ENCODE measurements at places on chromosomes 7 and 10.

DNA sequence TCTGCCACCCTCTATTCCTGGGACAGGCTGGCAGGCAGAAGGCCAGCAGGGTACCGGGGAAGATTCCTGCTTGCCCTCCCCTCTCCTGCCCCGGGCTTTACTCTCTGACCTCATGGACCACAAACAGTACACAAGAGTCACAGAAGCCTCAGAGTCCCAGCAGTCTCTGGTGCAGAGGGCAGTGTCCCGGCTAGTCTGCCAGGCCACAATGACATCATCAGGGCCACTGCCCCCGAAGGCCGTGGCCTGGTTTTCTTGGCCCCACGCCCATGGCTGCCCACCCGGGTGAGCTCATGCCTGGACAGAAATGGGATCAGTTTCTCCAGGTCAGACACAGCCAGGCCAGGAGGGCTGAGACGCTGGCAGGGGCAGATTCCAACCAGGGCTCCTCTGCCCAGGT is 91.9 kb downstream of the MYL10 start:
- DNase-seq: no peak

DNA sequence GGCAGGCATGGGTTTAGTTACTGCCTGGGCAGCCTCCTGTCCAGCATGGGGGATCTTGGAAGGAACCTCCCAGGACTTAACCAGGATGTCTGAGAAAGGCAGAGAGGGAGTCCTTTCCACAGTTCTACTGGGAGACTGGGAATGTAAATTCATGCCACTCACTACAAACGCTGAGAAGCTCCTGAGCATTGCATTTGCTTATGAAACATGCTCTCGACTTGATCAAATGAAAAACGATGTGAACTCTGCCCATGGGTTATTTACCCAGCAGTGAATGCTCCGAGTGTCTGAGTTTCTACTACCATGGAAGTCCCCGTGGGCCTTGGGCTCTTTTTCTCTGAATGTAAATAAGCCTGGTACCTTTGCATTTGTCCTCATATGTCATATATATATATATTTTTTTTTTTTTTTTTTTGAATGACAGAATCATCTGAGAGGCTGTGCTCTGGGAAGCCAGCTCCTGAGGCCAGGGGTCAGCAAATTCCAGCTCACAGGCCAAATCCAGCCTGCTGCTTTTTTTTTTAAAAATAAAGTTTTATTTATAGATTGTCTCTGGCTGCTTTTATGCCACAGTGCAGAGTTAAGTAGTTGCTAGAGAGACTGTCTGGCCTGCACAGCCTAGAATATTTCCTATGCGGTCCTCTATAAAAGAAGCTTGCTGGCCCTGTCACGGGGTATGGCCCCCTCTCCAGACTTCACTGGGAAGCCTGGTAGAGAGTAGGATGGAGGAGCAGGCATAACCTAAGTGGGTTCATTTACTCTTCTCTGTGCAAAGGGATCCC is 21.4 kb upstream of the RAPGEF5 start:
- DNase-seq: no peak

GRCh38 chr10:6532321-6532720 is 47.8 kb downstream of the PRKCQ start:
- DNase-seq: no peak

- DNase-seq: no peak
Observed at GRCh38 chr7:23220690-23221305, 25.8 kb upstream of the GPNMB start.

DNA sequence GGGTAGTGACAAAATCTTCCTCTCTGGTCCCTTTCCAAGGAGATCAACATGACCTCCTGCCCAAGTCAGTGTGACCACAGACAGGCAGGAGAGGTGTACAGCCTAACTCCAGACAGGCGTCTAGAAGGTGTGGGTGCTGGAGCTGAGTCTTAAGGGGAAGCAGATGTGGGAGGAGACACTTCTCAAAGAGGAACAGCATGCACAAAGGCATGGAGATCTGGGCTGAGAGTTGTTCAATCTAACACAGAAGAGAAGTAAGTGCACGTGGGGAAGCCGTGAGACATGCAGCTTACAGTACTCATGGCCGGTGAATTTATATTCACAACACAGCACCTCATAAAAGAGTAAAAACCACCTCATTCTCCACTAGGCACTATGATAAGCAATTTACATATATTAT is 23.8 kb upstream of the GSDME start:
- DNase-seq: no peak

GRCh38 chr7:84125654-84126053 is 68.9 kb downstream of the SEMA3A start:
- no peak for DNase-seq

DNA sequence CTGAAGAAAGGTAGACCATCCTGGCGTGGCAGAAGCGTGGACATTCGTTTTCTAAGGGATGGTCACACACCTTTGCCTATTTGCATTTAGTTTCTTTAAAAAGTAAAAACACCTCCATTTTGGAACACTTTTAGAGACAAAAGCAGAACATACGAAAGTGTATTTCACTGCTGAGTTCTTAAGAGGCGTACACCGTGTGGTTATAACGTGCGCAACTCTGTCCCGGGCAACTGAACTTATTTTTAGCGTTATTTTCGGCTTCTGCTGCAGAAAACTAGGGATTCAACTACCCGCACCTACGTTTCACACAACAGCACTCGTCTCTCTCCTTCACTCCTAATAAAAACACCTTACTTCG is 557 bp upstream of the LSM8 start:
- DNase-seq: no peak

DNA sequence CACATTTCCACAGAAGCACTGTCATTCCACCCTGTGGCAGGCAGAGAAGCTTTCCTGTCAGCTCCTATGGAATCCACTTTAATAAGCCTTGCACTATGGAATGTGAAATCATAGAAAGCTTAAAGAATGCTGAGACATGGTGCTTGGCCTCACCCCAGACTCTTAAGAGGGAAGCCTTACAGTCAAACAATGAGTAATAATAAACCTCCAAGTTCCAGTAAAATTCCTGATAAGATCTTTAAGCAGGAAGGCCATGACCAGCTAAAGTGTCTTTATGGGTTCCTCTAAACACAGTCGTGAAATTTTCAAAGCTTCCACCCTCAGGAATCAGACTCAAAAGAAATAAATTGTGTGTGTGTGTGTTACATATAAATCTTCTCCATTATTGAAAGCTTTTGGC is 11.9 kb upstream of the TEX36 start:
- no peak for DNase-seq

- no peak for DNase-seq
Observed at GRCh38 chr10:62885684-62886461, 69.7 kb upstream of the EGR2 start.

GRCh38 chr10:23459308-23459939 is 20.5 kb downstream of the OTUD1 start:
- no peak for DNase-seq

- no peak for DNase-seq
Observed at GRCh38 chr10:117757086-117757720, 214.7 kb downstream of the EMX2 start.

- no peak for DNase-seq
Observed at GRCh38 chr10:124078714-124079113, 14.7 kb downstream of the CHST15 start.

- no peak for DNase-seq
Observed at GRCh38 chr7:108584211-108584610, 14.5 kb downstream of the DNAJB9 start.

GRCh38 chr7:130421684-130422083 is 19.1 kb downstream of the CEP41 start:
- DNase-seq: no peak

DNA sequence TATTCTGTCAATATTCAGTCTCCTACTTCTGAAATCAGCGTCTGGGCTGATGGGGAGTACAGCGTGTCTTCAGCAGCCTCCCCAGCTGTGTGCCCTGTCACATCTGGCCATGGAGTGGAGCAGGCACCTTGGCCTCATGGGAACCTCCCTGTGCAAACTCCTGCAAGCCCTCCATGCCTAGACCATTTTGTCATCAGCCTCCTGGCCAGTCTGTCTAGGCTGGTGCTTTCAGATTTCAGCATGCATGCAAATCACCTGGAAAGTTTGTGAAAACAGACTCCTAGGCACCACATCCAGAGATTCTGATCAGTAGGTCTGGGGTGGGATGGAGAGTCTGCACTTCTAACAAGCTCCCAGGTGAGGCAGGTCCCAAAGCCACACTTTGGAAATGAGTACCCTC is 26.2 kb upstream of the CCSER2 start:
- no peak for DNase-seq

DNA sequence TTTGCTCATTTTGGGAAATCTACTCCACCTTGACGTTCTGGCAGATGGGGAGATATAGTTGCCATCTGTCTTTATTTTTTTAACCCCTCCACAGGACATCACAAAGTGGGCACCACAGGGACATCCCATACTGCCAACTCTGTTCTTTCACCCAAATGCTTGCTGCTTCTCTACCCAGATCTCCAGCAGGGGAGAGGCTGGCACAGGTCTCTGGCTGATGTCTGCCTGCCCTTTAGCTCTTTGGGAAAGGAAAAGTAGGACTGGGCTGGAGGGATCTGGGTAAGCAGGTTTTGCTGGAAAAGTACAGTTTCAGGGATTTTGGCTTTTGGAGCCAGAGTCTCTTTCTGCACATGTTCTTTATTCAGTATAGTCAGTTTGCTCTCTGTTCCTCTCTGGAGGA is 156.7 kb downstream of the ANLN start:
- no peak for DNase-seq

DNA sequence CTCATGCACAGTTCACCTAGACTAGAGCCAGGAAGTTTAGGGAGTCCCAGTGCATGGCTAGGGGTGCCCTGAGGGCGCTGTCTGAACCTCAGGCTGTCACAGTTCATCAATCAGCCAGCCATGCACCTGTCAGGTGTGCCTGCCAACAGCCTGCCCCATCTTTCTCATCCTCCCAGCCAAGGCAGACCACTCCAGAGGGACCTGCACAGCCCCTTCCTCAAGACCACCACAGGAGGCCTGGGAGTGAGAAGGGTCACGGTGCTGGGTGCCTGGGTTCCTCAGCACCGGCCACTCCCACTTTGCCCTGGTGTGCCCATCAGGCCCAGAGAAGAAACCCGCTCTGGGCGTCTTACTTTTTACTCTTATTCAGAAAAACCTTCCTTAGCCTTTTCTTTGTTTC is 8.4 kb downstream of the ATP6V1F start:
- no peak for DNase-seq

DNA sequence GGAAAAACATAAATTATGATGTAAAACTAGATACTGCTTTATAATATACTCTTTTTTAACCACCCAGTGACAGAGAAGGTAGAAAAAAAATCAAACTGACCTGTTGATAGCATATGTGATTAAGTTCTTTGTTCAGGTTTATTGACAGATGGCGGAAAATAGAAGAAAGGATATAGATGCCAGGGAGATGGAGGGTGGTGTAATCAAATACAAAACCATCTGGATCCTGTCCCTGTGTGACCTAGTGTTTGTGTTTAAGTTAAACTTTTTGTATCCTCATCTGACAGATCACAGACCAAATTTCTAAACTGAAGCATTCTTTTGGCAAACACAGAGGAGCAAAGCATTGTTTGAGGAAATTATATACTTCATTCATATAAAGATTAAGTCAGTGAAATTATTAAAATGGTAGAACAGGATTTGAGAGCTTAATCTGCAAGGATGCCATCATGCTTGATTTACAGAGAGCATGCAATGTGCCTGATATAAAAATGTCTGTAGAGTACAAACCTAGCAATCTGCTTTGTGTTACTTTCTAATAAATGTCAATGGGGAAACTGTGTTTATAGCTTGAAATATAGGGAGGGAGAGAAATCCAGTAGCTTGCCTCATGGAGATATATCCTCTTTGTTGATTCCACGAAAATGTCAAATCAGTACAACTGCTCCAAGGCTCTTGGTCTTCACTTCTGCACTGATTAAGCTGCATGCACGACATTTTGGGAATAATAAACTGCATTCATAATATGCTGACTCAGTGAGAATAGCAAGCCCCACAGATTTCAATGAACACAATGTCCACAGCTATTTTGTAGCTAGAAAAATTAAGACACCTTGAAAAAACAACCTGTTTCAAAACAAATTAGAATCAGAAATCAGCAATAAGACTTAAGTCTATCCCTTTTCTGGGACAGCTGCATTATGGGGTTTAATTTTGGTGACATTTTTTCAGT is 39.0 kb downstream of the SEM1 start:
- no peak for DNase-seq

GRCh38 chr10:48514916-48515315 is 90.0 kb downstream of the ARHGAP22 start:
- no peak for DNase-seq

GRCh38 chr10:124156524-124157260 is 63.3 kb upstream of the CHST15 start:
- DNase-seq: no peak

DNA sequence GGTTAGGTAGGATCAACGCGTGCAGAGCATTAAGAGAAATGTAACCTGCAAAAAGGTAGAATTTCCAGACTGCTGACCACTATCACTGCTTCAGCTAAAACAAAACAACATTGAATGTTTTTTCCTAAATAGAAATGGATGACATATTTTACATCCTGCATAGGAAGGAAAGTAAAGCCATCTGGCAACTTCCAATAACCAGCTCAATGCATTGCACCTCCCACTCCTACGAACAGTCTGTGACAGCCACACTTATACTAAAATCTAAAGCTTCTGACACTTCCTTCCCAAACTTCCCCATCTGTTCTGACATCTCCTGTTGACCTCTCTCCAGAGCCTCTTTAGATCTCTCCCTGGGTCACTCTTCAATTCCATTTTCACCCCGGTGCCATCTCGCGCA is 47.1 kb downstream of the NRCAM start:
- no peak for DNase-seq

GRCh38 chr10:49404321-49404878 is 8.5 kb upstream of the DRGX start:
- DNase-seq: no peak

GRCh38 chr7:93843260-93843659 is 47.3 kb downstream of the TFPI2 start:
- DNase-seq: no peak

DNA sequence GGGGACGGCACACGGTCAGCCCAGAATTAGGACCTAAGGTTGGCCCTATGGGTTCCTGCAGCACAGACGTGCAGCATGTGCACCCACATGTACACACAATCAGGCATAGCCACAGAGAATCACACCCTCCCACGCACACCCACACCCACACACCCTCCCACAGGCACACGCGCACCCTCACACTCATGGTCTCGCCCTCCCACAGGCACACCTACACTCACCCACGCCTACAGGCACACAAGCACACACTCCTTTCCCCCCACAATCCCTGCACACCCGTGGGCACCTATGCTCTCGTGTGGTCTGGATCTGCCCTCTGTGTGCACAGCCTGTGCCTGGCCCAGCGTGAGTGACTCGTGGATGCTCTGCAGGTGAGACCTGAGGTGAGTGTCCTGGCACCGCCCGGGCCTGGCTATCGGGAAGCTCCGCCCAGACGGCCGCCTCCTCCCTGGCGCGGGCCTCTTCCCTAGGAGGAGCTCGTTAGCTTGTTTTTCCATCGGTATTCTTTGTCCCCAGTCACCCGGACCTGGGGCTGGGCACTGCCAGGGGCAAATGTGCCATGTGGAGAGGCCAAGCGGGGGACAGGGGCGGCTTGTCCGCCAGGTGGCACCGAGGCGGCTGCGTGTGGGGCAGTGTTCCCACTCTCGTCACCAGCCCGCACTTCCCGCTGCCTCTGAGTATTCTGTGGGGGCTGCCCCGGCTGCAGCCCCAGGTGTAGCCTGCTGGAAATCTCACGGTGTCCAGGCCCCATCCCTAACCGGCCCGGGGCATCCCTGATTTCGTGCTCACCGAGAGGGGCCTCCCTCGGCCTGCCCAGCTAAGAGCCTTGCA is 110.2 kb upstream of the FAM20C start:
- DNase-seq: no peak

Data from anterior cingulate cortex (tissue), 58 donors.